ENCODE measurements at places on chromosomes 2 and 18.

GRCh38 chr2:128734521-128735295 is 416.0 kb upstream of the HS6ST1 start:
- DNase-seq: no peak

GRCh38 chr2:176544991-176545956 is 276.0 kb downstream of the MTX2 start:
- no peak for DNase-seq

DNA sequence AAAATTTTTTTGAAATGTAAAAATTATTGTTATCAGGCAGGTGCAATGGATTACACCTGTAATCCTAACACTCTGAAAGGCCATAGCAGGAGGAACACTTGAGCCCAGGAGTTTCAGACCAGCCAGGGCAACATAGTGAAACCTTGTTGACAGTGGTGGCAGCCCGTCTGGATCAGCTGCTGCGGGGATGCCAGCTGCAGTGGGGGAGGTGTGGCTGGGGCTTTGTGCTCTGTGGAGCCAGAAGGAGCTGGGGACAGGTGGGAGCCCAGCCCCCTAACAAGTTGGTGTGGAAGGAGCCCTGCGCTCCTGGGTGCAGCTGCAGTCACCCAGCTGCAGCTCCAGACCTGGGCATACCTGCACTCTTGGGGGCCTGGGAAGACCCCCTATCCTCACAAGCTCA is 182.4 kb upstream of the MC4R start:
- DNase-seq: no peak

GRCh38 chr2:230459216-230459615 is 43.2 kb downstream of the SP100 start:
- DNase-seq: no peak

- DNase-seq: no peak
These were observed 809.8 kb upstream of the SOX11 start for GRCh38 chr2:4882421-4882820.

GRCh38 chr2:152565884-152566727 is 151.2 kb downstream of the PRPF40A start:
- DNase-seq: no peak

GRCh38 chr18:50638884-50639420 is 79.1 kb downstream of the MAPK4 start:
- DNase-seq: no peak

- no peak for DNase-seq
These were observed 21.0 kb downstream of the TCF7L1 start for GRCh38 chr2:85154048-85154753.

DNA sequence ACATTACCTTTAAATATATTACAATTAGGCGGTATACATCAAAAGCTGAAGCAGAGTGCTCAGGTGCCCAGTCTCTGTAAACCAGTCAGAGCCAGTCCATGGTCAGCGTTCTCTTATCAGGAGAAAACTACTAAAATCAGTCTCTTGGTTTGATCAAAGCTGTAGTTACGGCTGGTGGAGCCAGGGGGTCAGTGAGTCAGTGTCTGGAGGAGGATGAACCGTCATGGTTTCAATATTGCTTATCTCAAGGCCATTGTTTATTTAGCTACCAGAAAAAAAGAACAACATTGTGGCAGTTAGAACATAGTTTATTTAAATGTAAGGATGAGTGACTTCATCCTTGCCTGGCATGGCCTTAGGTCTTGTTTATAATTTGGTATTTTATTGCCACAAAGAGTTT is 71.3 kb upstream of the NYAP2 start:
- no peak for DNase-seq

- DNase-seq: no peak
These were observed 32.1 kb upstream of the RHOB start for GRCh38 chr2:20414806-20415205.

DNA sequence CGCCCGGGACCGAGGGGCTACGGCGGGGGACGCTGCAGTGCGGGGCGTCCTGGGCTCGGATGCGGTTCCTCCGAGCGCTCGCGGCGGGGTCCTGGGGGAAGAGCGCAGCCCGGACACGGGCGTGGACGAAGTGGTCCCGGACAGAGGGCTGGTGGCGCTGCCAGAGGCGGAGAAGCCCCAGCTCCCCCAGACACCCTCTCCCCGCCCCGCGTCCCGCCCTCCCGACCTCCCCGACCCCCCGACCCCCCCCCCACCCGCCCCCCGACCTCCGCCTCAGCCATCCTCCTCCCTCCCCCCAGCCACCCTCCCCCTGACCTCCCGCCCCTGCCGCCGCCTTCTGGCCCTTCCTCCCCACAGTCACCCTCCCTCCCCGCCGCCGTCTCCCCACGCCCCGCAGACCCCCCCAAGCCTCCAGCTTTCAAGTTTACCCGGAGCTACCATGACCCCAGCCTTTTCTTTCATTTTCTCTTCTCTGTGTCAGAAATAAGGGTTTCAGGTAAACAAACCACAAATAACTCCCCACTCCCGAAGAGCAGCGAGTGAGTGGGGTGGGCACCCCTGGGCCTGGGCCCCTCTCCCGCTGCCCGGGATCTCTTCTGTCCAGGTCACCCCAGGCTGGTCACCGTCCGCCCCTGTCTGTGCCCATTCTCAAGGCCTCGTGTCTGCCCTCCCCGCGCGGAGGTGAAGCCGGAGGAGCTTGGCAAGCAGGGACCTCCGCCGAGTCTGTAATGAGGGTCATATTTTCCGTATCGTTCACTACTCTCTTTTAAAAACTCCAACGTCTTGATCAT is 5.1 kb downstream of the NFATC1 start:
- no peak for DNase-seq

DNA sequence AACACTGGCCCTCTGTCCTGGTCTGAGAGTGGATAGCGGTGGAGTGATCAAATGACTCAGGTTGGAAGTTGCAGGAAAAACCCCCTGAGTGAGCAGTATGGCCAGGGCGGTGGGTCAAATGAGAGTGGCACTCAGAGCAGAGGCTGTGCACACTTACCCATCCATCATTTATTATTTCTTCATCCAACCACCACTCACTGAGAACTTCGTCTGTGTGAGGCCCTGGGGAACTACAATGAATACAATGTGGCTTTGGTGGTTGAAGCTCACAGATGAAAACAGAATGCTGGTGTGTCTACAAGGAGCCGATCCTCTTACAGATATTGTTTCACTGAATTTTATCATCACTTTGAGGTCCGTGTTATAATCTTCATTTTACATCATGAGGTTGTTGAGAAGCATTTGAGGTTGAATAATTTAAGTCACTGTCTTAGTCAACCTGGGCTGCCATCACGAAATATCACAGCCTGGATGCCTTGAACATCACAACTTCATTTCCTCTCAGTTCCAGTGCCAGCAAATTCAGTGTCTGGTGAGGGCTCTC is 73.4 kb upstream of the ID2 start:
- no peak for DNase-seq

- no peak for DNase-seq
These were observed 27.6 kb downstream of the EMX1 start for GRCh38 chr2:72944804-72945449.

GRCh38 chr18:77481541-77481940 is 231.9 kb downstream of the GALR1 start:
- DNase-seq: no peak
